ENCODE measurements at places on chromosomes 3 and 15.

DNA sequence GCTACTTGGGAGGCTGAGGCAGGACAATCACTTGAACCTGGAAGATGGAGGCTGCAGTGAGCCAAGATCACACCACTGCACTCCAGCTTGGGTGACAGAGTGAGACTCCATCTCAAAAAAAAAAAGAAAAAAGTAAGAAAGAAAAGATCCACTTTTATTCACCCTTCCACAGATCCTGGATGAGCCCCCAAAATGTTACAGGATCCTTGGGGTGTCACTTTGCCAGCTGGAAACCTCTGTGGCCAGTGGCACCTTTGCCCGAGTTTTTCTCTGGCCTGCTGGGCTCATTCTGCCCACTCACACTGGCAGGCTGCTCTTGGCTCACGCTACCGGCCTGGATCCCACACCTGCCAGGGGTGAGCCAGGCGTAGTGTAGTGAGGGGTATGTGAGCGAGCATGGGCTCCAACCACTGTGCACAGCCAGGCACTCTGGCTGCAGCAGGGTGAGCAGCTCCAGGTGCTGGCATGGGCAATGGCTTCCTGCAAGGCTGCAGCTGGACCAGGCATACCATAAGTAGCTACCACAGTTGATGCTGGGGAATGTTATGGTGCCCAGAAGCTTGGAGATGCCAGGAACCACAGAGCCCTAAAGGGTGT lies 57.8 kb upstream of the C15orf39 start:
- DNase-seq = no peak

- peak; percentile 66 for DNase-seq
Observed at GRCh38 chr3:151008699-151009098, 36.2 kb upstream of the CLRN1 start.

DNA sequence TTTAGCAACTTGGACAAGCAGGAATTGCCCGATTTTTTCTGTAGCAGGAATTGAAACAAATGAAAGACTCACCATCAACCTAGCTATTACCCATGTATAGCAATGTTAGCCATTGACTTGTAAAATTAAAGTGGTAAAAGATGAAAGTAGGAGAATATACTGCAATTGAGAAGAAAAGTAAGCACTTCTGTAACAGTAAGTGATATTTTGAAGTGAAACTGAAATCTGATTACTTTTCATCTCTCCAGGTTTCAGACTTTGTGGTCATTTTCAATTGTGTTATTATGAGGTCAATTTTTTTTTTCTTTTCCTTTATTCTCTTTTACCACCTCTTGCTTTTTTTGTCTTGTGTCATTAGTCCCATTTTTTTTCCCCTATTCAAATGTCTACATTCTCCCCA lies 1078.2 kb downstream of the ZPLD1 start:
- DNase-seq = no peak

DNA sequence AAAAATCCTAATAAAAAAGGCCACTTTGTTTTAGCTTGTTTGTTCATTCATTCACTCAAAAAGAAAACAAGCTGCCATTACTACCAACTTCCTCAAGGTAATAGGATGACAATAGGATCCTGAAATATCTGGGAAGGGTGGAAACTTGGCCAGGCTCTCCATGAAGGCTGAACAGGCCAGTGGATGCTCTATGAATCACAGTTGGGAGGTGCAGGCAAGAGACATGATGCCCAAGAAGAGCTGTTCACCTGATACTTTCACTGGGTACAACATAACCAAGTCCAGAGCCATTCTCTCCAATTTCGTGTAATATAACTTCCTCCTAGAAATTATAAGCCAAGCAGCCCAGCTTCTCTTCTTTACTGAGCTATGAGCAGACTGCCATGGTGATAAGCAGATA lies 37.3 kb downstream of the NMNAT3 start:
- no peak for DNase-seq

GRCh38 chr3:178083906-178084866 lies 452.1 kb upstream of the KCNMB2 start:
- DNase-seq = no peak

All from IMR-90 (cell line).